ENCODE measurements at places on chromosomes 5 and 9.

GRCh38 chr5:105617436-105618215 lies 2053.1 kb downstream of the EFNA5 start:
- DNase-seq, result no peak

GRCh38 chr9:589723-590122 lies 251.8 kb upstream of the DMRT1 start:
- no peak for DNase-seq

- no peak for DNase-seq
These were observed 253.8 kb downstream of the KDM4C start for GRCh38 chr9:7011395-7012067.

DNA sequence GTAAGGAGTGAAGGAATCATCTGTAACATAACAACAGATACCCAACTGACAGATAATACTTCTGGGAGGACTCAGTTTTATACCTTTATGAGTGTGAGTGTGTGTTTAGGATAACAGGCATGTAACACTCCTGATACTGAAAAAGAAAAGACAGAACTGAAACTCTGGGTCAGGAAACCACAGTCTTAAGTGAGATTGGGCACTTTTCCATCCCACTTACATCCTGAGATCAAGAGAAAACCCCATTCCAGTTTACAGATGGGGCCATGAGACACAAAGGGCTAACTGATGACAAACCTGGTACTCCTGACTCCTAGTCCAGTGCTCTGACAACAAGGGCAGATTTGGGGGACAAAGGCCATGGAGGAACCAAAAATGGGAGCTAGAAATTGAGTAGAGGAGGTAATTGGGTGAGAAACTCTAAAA lies 18.0 kb downstream of the IL5 start:
- no peak for DNase-seq

DNA sequence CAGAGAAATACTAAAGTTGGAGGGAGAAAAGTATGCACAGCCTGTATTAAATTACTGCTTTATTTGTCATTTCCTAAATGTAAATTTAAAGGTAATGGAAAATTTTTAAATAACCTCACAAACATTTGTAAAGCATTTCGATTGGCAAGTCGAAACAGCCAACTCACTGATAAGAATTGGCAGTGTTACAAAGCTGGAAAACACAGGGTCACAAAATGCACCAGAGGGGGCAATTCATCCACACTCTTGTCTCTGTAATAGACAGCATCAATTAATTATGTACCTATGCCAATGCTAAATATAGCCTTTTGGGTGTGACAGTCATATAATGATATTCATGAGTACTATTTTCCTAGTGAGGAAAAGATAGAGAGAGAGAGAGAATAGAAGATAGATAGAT lies 140.6 kb upstream of the PRLR start:
- no peak for DNase-seq

All from activated CD4-positive, alpha-beta T cell treated with anti-CD3 and anti-CD28 coated beads for 4 hours (primary cell).